ENCODE measurements at places on chromosomes 7 and 10. TPM values are rescaled to one million over a fixed set of nuclear protein-coding genes. Genes with fewer than 3 reads are reported as not detected.

- no peak overlapping the region for H3K4me3 ChIP-seq
- no peak overlapping the region for H3K27ac ChIP-seq
- DNase-seq: no peak
- no peaks in the 10 kb centered on the region for H3K4me1 ChIP-seq
- H3K36me3 ChIP-seq: no peaks in the 10 kb centered on the region
These were observed 458.8 kb upstream of the GHITM start for GRCh38 chr10:83680470-83680891.

DNA sequence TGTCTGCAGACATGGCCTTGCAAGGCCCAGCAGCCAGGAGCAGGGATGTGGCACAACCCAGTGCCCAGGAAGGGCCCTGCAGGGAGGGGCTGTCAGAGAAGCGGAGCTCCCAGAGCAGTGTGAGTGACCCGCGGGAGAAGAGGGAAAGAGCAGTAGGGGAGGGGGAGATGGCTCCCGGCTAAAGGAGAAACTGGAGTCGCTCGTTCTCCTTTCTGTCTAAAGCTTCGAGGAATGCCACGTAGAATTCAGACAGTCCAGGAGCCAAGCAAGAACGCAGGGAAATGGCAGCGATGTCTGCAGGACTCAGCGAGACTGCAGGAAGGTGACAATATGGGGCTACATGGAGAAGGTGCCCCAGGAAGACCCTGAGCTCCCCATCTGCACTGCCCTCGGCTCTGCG, 22.4 kb upstream of the HABP2 start:
- no peak overlapping the region for H3K27ac ChIP-seq
- H3K4me1 ChIP-seq: no peaks in the 10 kb centered on the region
- no peaks in the 10 kb centered on the region for H3K27me3 ChIP-seq
- no peak overlapping the region for H3K4me3 ChIP-seq

DNA sequence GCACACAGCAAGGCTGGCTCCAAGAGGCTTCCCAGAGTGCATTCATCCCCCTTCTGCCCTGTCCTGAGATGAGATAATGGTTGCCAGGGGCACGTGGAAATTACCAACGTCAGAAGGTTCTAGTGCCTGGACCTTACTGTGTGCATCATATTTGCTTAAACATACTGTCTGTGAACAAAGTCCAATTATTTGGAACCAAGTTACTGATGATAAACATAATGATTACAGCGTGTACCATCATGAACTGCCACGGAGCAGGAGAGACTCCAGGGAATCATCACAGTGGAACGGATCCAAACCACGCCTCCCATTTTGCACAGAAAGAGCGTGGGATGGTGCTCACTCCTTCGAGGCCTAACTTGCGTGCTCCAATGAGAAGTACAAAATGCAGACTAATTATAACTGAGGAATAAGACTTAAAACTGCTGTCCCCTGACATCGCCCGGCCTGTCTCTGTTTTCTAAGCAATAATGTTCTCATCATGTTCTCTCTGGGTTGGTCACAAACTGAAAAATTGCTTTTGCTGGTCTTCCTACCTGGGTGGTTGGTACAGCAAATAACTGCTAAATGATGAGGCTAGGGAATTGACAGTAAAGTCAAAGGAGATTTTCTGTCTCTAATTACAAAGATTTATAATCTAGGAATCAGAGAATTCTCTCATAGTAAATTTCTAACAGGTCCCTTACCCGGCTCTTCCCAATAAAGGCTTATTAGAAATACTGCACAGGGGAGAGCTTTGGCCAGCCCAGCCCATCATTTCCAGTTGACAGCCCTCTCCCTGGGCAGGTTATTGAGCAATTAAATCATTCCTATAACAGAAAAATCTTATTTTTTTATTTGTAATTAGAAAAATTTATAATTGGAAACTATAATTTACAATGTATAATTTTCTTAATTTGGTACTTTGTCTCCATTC, 182.2 kb downstream of the CAMK1D start:
- H3K4me3 ChIP-seq: no peak overlapping the region
- no peaks in the 10 kb centered on the region for H3K27me3 ChIP-seq
- H3K36me3 ChIP-seq: no peaks in the 10 kb centered on the region
- H3K4me1 ChIP-seq: no peaks in the 10 kb centered on the region
- no peak overlapping the region for H3K27ac ChIP-seq
- peak; percentile 51 for DNase-seq

Gene AKR1D1
- not detected for total RNA-seq

DNA sequence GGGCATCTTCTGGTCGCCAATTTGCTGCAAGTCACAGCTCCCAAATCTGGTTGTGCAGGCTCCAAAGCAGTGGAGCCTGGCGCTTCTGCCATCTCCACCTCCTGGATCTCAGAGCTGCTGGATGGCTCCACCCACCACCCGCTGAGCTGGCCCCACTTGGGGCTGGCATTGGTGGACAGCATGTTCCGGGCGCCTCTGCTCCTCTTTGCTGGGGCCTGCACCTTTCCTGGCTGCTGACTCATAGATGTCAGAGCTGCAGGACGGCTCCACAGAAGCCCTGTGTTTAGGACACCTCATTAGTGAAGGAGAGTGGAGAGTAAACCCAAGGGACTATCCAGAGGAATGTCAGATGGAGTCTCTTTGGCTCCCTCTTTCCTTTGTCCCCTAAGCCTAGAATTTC, 27.4 kb downstream of the MAPK8 start:
- H3K4me1 ChIP-seq: no peaks in the 10 kb centered on the region
- DNase-seq: no peak
- H3K27ac ChIP-seq: no peak overlapping the region
- H3K27me3 ChIP-seq: no peaks in the 10 kb centered on the region
- no peaks in the 10 kb centered on the region for H3K36me3 ChIP-seq
- no peak overlapping the region for H3K4me3 ChIP-seq
